ENCODE measurements at places on chromosomes 2 and 18. TPM values are rescaled to one million over a fixed set of nuclear protein-coding genes. Genes with fewer than 3 reads are reported as not detected.

Gene FAM124B
- total RNA-seq = 0.08 TPM

Gene ALPP
- total RNA-seq = 7.3 TPM

Gene STRADB
- total RNA-seq = 33.4 TPM

Gene GALR1
- total RNA-seq = not detected

- no peak for DNase-seq
Measured at GRCh38 chr2:109209412-109209811, 80.4 kb downstream of the SH3RF3 start.

DNA sequence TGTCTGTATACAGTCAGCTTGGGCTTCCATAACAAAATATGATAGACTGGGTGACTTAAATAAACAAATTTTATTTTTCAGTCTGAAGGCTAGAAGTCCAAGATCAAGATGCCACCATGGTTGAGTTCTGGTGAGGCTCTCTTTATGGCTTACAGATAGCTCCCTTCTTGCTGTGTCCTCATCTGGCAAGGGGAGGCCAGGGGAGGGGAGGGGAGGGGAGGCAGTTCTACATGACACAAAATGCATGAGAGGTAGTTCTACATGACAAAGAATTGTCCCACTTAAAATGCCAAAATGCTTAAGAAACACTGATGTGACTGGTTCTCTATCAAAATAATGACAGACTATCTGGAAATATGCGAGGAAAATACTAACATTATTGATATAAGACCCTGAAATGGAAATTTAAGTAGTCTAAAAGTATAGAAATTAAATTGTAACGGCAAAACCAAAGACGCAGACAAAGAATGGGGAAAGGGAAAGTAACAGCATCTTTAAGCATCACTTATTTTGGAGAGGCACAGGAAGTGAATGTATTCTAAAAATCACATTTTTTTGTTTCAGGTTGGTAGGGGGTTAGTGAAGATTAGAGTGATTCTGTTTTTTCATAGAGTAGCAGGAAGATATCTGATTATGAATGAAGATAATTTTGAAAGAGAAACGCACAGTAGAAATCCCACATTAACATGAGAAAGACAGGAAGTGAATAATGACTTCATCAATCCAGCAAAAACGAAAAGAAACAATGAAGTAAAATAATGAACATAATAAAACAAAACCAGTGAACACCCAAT lies 131.4 kb downstream of the STRN start:
- DNase-seq = no peak

All from Panc1 (cell line).